ENCODE measurements at places on chromosomes 4 and X. TPM values are rescaled to one million over a fixed set of nuclear protein-coding genes. Genes with fewer than 3 reads are reported as not detected.

The XAGE1B gene
- not detected for total RNA-seq

The NPNT gene
- total RNA-seq = 4.4 TPM

The BANK1 gene
- 0.90 TPM for total RNA-seq

The CDKL5 gene
- 0.35 TPM for total RNA-seq

The WDR45 gene
- 34.1 TPM for total RNA-seq

The UGT2A1 gene
- not detected for total RNA-seq

The TMPRSS11A gene
- not detected for total RNA-seq

The INTS6L gene
- 3.7 TPM for total RNA-seq

The EMCN gene
- total RNA-seq = not detected

The SPANXN3 gene
- not detected for total RNA-seq

Measured in Caki2 (cell line).